ENCODE measurements at places on chromosomes 2 and 18.

- DNase-seq = no peak
Measured at GRCh38 chr18:11883153-11883552, 25.0 kb downstream of the MPPE1 start.

GRCh38 chr2:232288489-232289030, 90.0 kb upstream of the ALPP start:
- no peak for DNase-seq

DNA sequence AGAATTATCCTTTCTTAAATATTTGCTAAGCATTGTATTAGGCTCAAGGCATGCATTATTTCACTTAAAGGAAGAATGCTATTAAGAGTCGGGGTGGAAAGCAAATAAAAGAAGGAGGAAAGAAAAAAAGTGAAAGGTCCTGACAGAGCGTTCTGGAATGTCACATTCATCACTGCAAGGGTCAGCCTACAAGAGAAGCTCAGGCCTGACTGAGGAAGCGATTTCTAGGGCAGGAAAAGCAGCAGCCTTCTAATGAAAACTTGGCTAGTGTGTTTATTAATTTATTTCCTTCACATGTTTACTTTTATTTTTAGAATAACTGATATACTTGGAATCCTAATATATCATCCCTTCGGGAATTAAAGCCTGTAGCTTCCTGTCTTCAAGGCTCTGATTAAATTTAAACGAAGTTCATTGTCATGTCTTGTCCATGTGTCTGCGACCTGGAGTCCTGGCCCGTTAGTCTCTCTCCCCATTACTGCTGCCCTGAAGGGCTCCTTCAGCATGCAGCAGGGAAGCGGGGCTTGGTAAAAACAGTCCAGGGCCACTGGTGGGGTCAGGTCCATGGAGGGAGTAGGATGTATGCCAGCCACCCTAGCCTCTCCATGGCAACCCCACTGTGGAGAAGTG, 119.2 kb upstream of the CCDC68 start:
- DNase-seq = no peak

GRCh38 chr2:232976176-232976575, 36.9 kb downstream of the NGEF start:
- no peak for DNase-seq

GRCh38 chr18:23243816-23244215, 108.5 kb downstream of the CABLES1 start:
- DNase-seq = no peak

- no peak for DNase-seq
Measured at GRCh38 chr2:208295834-208296233, 29.8 kb downstream of the PIKFYVE start.

- DNase-seq = no peak
Measured at GRCh38 chr18:66647671-66648070, 43.8 kb upstream of the CDH19 start.

- DNase-seq = no peak
Measured at GRCh38 chr2:54528311-54528955, 72.3 kb downstream of the SPTBN1 start.

DNA sequence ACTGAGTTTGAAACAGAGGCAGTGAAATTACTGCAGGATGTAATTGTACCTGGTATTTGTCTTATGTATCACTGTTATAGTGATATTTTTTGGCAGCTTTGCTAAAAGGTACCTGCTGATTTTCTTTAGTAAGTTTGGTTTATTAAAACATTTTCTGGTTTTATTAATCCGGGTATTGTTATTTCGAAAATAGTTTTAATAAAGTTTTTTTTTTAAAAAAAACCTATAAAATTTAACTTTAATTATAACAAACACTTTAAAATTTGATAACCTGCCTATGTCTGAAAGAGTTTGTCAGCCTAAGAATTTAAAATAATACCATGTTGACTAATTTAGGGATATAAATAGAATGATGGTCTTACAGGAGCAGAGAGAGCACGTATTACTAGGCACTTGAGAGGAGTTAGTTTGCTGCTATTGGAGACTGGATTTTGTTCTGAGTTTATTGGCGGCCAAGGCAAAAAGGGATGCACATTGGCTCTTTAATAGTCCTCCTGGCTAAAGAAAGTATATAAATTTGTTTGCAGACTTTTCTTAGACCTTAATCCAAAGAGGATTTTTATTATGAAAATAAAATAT, 12.1 kb downstream of the EHBP1 start:
- DNase-seq = no peak

GRCh38 chr2:241550616-241551580, 7.6 kb upstream of the BOK start:
- DNase-seq = no peak

DNA sequence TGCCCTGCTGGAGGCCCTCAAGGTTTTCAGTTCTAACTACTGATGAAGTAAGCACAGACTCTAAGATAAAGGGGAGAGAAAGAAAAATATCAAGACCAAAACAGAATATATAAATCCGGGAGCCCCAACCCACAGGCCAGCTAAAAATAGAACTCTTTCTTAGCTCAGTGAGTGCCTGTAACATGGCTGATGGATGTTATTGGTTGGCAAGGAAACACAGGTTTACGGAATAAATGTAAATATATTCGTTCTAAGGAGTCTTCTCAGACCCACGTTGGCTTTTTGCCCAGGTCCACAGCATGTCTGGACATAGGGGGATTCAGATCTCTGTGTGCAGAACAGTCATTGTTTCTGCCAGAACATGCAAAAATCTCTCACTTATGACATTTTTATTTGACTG, 139.0 kb upstream of the SERPINE2 start:
- no peak for DNase-seq

- peak; percentile 34 for DNase-seq
Measured at GRCh38 chr2:162073888-162074631, at the start of gene DPP4. DPP4 (minus strand) TSS chr2:162074215; CDS start chr2:162073981, 234 bp downstream.

DNA sequence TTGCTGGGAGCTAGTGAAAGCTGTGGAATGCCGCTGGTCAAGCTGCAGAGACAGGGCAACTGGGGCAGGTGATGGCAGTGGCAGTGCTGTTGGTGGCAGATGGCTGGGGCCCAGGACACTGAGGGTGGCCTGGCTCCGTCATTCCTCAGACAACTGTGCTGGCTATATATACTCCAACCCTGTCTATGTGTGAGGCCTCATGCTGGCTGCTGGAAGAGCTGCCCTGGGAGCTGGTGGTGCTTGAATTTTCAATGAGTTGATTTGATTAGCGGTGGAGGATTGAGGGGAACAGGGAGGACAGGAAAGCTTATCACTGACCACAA, 66.5 kb upstream of the TMEM200C start:
- DNase-seq = no peak

DNA sequence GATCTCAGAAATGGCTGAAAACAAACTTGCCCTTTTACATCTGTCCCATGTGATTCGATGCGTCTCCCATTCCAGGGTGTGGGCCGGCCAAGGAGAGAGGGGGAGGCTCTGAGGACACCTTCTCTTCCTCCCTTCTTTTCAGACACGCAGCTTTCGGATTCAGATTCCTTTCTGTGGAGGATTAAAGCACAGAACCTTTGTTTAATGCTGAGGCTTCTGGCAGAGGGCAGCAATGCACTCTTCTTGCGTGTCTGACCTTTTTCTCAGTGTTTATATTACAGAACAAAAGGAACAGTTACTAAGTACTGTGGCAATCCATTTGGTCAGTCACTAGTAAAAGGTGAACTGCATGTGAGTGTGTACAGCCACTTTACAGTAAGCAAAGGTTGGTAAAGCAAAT, 268.9 kb upstream of the CCDC68 start:
- no peak for DNase-seq

DNA sequence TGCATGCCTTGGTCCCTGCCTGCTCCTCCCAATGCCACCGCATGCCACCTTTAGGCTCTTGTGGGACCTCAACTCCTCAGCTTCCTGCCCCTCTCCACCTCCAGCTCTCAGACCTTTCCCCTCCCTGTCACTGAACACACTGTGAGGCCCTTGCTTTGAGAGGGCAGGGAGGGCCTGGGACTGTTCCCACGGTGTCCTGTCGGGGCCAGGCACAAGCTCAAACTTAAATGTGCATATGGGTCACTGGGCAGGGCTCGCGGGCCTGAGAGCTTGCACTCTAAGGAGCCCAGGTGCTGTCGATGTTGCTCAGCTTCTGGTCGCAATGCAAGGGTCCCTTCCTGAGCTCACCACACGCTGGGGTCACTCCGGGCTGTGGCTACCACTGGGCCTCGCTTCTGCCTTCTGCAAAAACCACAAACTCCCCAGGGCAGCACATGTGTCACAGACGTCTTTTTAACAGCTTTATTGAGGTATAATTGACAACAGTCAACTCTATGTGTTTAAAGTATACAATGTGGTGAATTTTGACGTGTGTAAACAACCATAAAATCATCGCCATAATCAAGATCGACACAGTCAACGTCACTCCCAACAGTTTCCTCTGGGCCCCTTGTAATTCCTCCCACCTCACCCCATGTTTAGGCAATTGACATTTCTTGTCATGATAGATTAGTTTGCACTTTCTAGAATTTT, 11.9 kb upstream of the B3GNT7 start:
- DNase-seq = no peak

DNA sequence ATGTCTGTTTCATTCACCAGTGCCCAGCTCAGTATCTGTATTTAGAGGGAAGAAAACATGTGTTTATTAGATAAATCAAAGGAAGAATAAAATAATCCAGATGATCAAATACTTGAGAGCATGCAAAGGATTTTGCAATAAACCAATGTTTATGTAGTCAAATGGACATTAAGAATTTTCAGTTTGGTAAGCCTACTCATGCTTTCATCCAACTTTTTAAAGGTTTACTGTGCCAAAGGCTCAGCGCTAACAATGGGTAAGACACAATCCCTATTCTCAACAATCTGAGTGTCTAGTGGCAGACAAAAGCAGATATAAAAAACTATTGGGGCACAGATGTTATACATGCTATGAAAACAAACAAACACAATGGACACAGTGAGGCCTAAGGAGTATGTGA, 26.3 kb downstream of the GRB14 start:
- DNase-seq = no peak

- DNase-seq = no peak
Measured at GRCh38 chr2:110106642-110107041, 9.0 kb downstream of the MALL start.

DNA sequence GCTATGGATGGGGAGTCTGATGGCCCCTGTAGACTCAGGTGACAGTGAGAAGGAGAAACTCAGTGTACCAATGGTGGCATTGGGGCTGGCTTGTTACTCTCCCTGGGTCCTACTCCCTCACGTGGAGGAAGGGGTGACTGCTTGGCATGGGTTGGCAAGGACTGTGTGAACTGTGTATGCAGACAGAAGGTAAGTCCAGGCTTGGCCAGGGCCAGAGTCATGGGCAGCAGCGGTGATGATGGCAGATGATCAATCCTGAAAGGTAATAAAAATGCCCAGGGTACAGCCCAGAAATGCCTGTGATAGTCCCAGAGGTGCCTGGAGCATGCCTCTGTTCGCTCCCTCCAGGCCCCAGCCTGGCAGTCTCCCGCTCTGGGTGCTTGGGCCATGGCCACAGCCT, 153.9 kb downstream of the SH3RF3 start:
- no peak for DNase-seq

DNA sequence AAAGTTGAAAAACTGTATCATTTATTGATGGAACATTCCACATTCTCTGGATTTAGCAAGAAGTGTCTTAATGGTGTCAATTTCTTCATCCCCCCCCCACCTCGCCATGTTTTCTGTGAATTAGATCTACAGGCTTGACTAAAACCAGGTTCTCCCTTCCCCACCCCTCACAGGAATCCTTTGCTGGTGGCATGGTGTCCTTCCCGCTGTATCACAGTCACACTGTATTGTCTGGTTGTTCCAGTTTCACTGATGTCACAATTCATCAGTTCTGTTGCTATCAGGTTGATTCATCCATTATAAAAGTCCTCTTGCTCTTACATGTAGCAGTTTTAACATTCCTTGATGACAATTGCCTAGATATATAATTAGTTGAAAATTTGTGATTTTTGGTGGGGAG, 6.1 kb upstream of the SNORC start:
- no peak for DNase-seq

- no peak for DNase-seq
Measured at GRCh38 chr2:43405829-43406228, 179.4 kb upstream of the ZFP36L2 start.

DNA sequence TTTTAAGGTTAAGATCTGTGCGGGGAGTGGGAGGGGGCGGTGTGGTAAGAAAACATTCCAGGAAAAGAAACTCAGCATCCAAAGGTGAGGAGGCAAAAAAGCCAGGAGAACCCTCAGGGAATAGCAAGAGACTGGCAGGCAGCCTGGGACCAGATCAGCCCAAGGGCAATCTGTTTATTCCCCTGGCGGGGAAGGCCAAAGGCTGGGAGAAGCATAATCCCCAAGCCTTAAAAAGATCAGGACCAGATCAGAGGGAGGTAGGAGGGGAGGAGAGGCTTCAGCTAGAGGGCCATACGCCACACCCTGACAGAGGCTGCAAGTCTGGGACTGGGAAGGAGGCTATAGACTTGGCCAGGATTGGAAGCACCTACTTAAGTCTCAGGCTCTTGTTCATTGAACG, 163.0 kb upstream of the PXDN start:
- DNase-seq = no peak

- DNase-seq = no peak
Measured at GRCh38 chr2:200677721-200678532, 92.1 kb downstream of the AOX1 start.

GRCh38 chr2:43251171-43251731, 24.8 kb upstream of the ZFP36L2 start:
- DNase-seq = no peak

DNA sequence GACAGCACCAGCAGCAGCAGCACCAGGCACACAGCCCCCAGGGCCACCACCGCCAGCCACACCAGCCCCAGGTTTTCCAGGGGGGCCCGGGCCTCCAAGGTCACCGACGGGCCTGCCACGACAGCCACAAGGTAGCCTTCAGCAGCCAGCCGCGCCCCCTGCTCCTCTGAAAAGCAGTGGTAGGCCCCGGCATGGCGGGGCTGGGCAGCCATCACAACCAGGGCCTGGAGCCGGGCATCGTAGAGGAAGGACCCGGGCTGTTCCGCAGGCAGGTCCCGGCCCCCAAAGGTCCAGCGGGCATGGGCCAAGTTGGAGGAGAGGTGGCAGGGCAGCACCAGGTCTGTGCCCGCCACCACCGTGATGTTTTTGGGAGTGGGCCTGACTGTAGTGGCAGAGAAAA, 3.3 kb upstream of the ANKRD39 start:
- DNase-seq = no peak

DNA sequence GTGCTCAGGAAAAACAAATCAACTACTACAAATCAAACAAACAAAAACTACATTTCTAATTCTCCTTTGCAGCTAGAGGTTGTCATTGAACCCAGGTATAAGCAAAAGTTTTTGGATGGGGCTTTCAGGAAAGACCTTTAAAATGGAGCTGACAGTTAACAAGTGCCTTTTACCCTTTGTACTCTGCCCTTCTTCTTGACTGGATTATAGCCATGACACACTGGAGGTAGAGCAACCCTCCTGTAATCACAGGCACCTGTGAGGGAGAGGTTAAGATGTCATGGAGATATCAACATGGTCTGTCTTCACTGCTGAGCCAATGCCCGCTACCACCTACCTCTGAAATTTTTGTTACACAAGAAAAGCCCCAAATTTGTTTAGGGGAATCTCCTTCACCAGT, 100.0 kb upstream of the GLS start:
- no peak for DNase-seq

DNA sequence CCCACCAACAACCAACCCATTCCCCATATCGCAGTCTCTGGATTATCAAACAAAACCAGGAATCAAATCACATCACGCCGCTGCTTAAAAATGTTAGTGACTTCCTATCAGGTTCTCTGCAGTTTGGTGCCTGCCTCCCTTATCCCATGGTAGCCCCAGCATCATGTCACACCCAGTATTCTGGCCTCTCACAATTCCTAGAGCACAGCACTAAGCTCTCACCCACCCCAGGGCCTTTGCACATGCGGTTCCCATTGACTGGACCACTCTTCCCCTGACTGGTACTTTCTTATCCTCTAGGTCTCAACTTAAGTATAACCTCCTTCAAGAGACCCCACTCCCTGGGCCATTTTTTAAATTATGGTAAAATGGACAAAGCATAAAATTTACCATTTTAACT, 12.8 kb downstream of the ATP8B1 start:
- DNase-seq = no peak
